Pericardium fibroblast (primary cell): ENCODE measurements at places on chromosomes 13 and 19. TPM values are rescaled to one million over a fixed set of nuclear protein-coding genes. Genes with fewer than 3 reads are reported as not detected.

Gene CLDND2
- total RNA-seq: not detected in 2 replicates

Gene CARM1
- 29.3 and 30.6 TPM in 2 replicates for total RNA-seq

Gene PCDH20
- under 0.01 TPM in 1 of 2 replicates, not detected in the other for total RNA-seq

Gene TSHZ3
- 7.4 and 8.4 TPM in 2 replicates for total RNA-seq

Gene NECTIN2
- 76.9 and 163 TPM in 2 replicates for total RNA-seq

Gene ZNF112
- total RNA-seq: 2.6 and 3.6 TPM in 2 replicates

Gene SMIM44
- not detected in 2 replicates for total RNA-seq
